Occipital lobe (tissue), 3 donors: ENCODE measurements at places on chromosomes 1 and 21.

- peak; percentile 68 for DNase-seq
Measured at GRCh38 chr1:56644919-56645676, at the start of gene PRKAA2. Gene PRKAA2, plus strand, starts transcription at chr1:56645314. Its CDS starts 74 bp downstream, at chr1:56645388.

- peak; percentile 46 for DNase-seq
Measured at GRCh38 chr1:42784946-42785693, at the start of gene TMEM269. Gene TMEM269, plus strand, starts transcription at chr1:42784991. Its CDS starts 4,903 bp downstream, at chr1:42789894.

DNA sequence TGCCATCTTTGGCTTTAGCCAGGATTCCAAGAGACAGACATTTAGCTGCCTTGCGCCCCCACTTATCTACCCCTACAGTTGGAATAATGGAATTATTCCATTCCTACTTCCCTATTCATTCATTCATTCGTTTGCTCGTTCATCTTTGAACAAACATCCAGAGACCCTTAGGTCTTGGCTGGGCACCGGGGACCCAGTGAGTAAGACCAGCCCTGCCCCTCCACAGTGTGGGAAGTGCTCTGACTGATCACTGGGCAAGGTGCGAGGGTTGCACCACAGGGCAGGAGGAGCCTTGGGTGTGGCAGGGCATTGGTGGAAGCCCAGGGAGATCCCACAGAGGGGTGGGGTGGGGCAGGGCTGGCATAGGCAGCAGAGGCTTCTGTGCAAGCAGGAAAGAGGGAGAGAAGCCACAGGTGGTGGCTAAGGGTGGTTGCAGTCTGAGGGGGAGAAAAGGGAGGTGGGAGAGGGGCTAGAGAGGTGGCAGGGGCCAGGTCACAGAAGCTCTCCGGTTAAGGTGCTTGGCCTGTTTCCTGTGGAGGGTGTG, 35.0 kb upstream of the TMEM61 start:
- DNase-seq = no peak

DNA sequence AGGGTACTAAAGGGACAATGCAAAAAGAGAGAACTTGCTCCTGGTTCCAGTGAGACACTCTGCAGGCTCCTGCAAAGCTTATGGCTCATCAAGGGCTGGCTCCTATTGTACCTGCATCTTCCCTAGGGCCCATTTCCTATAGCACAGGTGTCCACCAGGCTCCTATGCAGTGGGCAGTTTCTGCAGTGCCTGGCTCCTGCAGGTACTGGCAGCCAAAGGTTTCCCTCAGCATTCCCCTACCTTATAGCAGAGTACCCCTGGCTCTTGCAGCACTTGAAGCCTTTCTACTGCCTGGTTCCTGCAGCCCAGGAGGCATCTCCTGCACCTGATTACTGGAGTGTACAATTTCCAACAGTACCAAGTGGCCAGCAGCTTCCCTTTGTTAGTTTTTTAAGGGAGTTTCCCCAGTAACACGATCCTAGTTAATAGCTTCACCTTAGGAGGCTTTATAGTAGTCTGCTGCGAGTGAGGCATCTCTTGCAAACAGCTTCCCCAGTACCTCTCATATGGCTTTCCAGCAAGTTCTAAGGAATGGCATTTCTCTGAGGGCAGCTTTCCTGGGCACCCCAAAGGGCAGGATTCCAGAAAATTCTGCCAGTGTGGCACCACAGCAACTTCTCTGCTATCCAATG, 141.7 kb downstream of the DENND1B start:
- no peak for DNase-seq

GRCh38 chr1:104132382-104132973, 382.8 kb downstream of the AMY1C start:
- no peak for DNase-seq

DNA sequence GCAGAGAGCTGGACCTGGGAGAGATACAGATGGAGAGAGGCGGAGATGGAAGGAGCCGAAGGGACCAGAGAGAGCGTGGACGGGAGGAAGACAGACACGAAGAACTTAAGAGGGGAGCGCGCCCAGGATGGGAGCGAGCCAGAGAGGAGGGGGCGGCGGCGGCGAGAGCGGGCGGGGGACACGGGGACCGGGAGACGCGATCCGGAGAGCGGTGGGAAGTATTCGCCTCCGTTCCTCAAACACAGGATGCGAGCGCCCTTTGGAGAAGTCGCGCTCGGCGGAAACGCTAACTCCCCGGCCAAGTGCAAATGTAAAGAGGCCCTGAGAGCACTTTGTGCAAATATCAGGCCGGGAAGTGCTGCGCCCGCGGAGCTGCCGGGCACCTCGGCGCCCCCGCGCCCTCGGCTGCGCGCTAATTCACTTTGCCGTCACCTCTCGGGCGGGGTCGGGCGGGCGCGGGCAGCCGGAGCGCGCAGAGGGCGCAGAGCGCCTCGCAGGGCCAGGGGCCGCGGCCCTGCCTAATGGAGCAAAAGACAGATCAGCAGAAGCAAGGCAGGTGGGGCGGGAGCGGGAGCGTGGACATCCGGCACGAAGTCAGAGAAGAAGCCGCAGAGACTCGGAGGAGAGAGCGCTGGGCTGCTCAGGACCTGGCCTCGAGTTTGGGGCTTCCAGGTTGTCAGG, 281.2 kb downstream of the RRAGC start:
- DNase-seq = no peak

DNA sequence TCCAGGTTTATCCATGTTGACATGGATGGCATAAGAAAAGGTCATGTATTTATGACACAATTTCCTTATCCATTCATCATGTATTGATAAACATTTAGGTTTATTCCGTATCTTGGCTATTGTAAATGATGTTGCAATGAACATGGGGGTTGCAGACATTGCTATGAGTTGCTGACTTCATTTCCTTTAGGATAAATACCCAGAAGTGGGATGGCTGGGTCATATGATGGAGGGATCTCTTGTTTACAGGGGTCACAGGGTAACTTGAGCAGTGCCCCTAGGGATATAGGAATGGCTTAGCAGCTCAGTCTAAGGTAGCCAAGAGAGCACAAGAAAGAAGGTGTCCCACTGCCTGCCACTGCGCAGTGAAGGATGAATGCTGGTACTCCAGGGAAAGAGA, 229.6 kb upstream of the COA6 start:
- no peak for DNase-seq

GRCh38 chr1:72322910-72323309, 40.6 kb upstream of the NEGR1 start:
- no peak for DNase-seq

- DNase-seq = no peak
Measured at GRCh38 chr1:198846556-198846955, 207.7 kb downstream of the PTPRC start.

- no peak for DNase-seq
Measured at GRCh38 chr21:42843056-42843455, 36.3 kb downstream of the WDR4 start.

DNA sequence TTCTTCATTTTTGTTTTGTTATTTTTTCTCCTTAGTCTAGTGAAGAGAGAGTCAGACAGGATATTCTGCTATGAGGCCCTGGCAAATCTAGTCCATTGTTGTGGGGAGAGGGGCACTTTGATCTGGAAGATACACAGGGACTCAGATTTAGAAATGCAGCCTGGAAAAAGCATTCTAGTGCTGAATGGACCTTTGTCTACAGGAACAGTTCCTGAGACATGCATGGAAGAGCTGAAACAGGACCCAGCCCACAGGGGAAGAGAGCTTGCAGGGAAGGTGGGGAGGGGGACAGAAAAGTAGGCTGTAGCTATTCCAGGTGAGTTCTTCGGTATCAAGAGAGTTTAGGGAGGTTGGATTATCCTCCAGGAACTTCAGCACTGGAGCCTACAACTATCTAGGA, 98.5 kb downstream of the AKT3 start:
- no peak for DNase-seq

DNA sequence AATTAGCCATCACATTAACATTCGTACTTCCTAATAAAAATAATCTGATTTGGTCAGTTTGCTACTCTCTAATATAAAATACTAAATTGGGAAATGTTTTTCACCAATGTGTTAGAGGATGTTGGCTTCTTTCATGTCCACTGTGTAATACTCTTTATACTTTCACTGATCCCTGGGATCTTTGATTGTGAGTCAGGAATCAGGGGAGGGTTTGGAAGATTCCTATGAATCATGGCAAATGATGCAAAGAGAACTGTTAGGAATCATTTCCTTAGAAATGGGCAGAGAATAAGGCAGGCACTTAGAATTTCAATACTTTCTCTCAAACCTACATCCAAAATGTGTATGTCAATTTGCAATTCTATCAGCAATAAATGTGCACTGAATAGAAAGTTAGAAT, 31.0 kb downstream of the KRTAP24-1 start:
- no peak for DNase-seq

GRCh38 chr1:114558544-114558943, 22.9 kb downstream of the BCAS2 start:
- DNase-seq = no peak

DNA sequence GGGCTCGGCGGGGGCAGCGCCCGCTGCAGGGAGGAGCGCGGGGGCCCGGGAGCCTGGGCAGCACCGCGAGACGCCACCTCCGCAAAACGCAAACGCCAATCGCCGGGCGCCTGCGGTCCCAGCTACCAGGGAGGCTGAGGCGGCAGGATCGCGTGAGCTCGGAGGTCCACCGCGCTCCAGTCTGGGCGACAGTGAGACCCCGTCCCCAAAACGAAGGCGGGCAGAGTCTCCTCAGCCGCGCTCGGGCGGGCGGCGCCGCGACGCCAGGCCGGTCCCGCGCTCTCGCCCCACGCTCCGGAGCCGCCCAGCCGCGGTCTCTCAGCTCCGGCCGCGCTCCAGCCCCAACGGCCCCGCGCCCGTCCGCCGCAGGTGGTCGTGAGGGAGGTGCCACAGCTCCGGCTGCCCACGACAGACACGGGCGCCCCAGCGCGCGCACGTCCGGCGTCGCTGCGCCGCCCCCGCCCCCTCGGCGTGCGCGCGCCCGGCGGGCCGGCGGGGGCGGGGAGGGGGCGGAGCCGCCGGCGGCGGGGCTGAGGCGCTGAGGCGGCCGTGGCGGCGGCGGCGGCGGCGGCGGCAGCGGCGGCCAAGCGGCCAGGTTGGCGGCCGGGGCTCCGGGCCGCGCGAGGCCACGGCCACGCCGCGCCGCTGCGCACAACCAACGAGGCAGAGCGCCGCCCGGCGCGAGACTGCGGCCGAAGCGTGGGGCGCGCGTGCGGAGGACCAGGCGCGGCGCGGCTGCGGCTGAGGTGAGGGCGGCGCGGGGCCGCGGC, at the start of gene ADARB1:
Gene ADARB1, plus strand, starts transcription at position 533 of the 770 bp plus-strand sequence. CDS start 97,077 bp downstream, outside the sequence.
- DNase-seq = no peak

- DNase-seq = no peak
Measured at GRCh38 chr1:182957902-182958395, 5.0 kb upstream of the SHCBP1L start.

GRCh38 chr1:118878661-118879060, 109.5 kb downstream of the TBX15 start:
- no peak for DNase-seq

DNA sequence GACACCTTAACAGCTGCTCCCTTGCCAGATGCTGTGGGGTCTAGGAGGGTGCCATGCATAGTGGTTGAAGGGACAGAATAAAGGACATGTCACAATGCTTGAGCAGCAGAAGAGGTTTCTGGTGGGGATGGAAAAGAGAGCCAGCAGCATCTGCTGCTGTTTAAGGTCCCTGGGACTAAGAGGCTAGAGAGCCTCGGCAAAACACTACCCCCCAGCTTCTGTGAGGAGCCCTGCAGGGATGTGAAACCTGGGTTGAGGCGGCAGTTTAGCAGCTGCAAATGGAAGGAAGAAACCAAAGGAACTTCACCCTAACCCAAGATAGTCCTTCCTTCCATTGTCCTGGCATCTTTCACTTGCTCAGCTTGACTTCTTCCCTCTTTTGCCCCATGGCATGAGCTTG, 39.4 kb downstream of the PLXNA2 start:
- DNase-seq = no peak

DNA sequence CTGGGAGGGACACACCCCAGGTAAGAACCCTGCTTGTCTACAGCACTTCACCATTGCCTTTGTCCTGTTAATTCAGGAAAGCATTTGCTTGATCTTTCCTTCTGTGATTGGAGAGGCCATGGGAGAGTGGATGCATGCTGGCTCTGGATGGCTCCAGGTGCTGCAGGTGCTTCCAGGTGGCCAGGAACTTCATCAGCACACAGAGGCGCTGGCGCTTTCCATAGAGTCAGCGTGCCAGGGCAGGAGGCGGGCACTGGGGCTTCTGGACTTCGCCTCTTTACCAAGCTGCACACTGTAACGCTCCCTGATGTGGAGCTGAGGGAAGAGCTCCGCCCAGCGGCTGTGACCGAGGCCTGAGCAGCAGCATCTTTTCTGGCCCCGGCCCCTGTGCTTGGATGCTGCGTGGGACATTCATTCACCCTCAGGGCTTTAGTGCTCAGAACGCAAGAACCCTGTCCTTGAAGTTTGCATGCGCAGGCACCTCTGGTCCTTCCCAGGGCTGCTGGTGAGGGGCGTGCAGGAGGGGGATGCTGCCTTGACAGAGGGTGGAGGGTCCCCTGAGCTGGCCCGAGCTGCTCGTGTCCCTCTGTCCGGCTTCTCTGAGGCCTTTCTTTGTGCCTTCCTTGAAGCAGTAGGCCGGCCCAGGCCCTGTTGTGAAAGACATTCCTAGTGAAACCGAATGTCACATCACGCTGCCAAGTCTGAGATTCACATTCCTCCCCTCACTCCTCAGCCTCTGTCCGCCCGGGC, 1.6 kb upstream of the MX2 start:
- DNase-seq = no peak

DNA sequence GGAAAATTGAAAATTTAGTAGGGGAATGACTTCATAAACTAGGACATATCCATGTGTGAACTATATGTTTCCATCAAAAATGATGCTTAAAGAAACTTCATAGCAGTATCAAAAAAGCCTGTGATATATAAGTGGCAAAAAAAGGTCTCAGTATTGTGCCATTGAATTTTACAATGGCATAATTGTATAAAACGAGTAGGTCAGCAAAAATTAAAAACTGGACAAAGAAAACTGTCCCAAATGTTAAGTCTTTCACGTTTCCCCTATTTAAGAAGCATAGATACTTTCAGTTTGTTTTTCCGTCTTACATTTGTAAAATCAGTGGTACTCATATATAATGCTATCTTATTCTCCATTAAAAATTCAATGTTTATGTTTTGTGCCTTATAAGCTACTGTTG, 43.2 kb downstream of the LRRC8B start:
- no peak for DNase-seq

DNA sequence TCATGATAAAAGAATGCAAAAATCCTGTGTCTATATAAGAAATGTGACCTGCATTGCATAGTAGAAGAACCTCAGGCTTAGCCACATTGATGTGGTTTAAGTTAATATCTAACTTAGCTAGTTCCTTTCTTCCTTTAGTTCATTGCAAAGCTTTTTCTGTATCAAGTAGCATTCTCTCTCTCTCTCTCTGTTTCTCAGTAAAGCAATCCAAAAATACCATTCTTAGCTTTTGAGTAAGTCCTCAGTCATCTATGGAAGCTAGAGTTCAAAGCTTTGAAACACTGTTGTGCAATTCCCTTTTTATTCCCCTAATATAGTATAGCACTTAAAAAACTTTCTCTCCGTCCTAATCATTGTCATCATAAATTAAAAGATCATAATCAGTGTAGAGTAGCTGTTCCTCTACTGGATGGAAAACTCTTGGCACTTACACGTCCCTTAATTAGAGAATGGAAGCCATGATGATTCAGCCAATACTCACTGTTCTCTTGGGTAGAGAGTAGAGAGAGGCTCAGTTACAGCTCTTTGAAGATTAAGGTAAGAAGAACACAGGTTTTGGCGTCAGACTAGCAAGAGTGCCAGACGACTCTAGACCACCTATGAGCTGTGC, 350.3 kb upstream of the LYPLAL1 start:
- DNase-seq = no peak
